ENCODE measurements at places on chromosomes 4 and X.

DNA sequence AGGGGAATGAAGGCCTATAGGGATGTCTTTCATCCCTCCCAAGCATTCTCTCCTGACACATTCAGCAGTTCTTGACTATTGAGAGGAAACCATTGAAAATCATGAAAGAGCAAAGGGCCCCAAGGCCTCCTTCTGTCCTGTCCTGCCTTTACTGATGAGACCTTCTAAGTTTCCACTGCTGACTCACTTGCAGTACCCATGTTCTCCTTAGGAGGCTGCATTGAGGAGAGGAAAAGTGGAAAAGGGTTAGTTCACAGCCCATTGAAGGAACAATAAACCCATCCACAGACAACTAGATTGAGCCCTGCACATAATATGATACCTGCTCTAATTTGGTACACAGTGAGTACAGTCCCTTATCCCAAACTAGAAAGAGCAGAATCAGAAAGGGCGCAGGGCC, 115.1 kb upstream of the PNPLA4 start:
- no peak for DNase-seq

GRCh38 chr4:37014584-37014983, 230.0 kb upstream of the NWD2 start:
- no peak for DNase-seq

GRCh38 chr4:2940267-2941137, 22.7 kb downstream of the NOP14 start:
- DNase-seq = no peak

GRCh38 chr4:99998062-99998867, 48.2 kb upstream of the H2AZ1 start:
- DNase-seq = no peak

DNA sequence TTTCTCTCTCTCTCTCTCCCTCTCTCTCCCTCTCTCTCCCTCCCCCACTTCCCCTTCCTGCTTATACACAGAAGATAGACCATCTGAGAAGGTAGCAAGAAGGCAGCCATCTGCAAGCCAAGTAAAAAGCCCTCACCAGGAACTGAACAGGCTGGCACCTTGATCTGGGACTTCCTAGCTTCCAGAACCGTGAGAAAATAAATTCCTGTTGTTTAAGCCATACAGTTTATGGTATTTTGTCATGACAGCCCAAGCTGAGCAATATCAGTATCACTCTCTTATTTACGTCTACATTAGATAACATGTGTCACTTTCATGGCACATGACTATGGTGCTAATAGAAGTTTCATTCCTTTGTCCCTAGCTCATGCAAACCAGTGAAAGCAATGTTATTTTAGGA, 581.1 kb downstream of the INPP4B start:
- DNase-seq = no peak

- DNase-seq = no peak
Observed at GRCh38 chrX:140822184-140822583, 112.6 kb downstream of the LINC00632 start.

DNA sequence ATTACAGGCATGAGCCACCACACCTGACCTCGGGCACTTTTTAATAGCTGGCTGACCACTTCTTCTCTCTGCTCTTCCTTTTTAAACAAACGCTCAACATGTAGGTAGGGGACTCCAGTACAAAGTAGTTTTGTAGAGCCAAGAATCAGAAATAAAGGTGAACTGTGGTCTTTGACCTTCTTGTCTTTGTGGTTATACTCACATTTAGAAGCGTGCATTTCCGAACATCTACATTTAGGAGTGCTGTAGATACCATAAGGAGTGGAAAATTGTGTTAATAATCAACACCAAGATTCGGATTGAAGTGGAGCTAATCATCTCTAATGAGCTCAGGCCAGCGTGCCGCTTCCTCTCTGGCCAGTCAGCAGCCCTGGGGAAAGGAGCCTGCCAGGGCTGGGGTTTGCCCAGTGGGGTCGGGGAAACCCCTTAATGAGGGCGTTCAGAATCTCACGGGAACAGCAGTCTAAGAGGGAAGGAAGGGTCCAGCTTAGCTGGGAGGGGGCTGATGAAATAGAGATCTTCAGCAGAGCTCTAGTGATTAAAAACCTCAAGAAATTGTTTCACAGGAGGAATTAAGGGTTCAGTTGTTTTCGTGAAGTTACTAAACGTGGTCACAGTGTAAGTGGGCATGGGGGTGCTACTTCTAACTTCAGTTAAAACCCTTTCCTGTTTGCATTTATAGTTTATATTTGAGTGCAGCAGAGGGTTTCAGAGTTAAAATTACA, 81.2 kb downstream of the GAB1 start:
- DNase-seq = no peak

DNA sequence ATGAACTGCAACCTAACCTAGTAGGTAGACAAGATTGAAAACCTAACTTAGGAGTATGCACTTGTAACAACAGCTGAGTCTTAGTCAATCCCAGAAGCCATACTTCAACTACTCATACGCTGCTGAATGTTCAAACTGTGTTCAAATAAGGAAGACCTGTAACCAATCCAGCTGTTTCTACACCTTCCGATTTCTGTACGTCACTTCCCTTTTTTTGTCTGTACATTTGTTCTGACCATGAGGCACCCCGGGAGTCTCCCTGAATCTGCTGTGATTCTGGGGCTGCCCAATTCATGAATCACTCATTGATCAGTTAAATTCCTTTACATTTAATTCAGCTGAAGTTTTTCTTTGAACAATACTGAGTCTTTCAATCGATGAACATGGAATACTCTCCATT, 89.5 kb downstream of the BMP3 start:
- no peak for DNase-seq

GRCh38 chr4:22356987-22357596, 158.8 kb downstream of the ADGRA3 start:
- no peak for DNase-seq

GRCh38 chr4:75514949-75515612, 808 bp downstream of the THAP6 start:
- no peak for DNase-seq

GRCh38 chr4:27714073-27714472, 853.4 kb downstream of the STIM2 start:
- DNase-seq = no peak

- DNase-seq = no peak
Observed at GRCh38 chr4:66653937-66654336, 891.4 kb downstream of the CENPC start.

DNA sequence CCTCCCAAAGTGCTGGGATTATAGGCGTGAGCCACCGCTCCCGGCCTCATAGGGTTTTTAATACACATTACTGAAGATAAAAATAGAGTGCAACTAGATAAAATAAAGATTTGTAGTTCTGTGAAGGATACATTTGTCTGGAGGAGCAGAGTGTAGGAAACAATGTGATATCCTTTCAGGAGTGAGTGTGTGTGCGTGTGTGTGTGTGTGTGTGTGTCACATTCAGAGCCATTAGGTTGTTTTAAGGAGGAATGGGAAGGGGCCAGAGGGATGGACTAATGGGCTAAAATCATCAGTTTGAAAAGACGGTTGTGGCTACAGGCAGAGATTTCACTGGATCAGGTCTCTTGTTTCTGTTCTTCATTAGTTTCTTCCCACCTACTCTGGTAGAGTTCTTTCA, 40.0 kb downstream of the RBPJ start:
- DNase-seq = no peak

DNA sequence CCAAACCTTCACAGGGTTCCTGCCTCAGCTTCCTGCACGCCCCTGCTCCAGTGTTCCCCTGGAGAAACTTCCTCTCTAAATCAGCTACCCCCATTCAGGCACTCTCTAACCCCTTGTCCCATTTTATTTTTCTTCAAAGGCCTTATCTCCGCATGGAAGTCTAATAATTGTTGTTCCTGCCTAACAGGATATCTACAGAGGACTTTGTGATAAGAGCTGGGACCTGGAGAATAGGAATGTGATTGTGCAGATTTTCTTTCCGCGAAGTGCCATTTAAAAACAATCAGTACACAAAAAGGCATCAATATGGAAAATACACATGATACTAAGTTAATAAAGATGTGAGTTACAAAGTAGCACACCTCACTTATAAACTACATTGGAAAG, 32.6 kb downstream of the LDB2 start:
- no peak for DNase-seq

DNA sequence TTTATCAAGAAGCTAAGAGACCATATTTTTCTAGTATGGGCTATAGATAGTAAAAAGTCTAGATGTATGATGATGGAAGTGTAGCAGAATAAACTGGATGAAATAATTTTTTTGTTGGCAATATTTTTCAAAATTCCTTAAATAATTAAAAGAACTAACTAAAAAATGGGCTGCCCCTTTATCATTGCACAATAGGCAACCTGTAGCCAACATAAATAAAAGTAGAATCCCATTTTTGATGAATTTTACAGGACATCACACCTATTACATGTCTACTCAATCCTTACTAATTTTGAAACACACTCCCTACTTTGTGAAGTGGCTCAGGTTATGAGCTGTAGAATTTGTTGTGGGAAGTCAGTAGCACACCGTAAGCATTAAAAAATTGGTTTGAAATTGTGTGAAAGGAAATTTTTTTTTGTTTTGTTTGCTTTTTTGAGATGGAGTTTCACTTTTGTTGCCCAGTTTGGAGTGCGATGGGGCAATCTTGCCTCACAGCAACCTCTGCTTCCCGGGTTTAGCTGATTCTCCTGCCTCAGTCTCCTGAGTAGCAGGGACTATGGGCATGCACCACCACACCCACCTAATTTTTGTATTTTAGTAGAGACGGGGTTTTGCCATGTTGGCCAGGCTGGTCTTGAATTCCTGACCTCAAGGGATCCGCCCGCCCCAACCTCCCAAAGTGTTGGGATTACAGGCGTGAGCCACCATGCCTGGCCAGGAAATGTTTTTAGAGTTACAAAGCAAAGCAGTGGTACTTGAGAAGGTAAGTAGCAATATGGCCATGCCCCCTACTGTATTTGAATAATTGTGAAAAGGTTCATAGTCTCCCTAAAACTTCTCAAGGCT, 8.9 kb upstream of the RUFY3 start:
- no peak for DNase-seq

DNA sequence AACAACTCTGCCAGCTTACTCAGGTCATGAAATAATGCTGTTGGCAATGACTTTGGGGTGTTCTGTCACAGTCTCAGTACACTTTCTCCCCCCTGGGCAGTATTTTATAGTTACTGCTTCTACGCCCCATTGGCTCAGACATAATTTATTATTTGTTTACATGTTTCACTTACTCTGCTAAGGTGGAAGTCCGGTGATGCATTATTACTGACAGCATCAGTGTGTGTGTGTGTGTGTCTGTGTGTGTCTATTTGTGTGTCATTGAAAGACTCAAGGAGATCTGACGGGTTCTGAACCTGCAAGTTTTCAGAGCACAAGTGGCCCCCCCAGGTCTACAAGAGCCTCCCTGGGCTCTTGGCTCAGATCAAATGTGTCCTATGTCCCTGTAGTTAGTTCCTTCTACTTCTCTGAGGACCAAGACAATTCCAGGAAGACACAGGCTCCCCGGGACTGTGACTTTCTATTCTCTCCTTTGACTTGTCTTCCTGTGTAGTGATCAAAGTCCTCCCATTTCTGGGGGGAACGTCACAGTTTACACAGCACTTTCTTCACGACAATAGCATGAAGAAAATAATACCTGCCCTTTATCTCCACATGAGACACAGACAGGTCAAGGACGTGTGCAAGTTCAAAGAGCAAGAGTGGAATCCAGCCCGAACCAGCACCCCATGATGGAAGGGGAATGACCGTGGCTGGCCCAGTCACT, 283.7 kb upstream of the GATB start:
- DNase-seq = no peak

GRCh38 chr4:160180211-160180610, 1077.3 kb downstream of the RAPGEF2 start:
- no peak for DNase-seq

DNA sequence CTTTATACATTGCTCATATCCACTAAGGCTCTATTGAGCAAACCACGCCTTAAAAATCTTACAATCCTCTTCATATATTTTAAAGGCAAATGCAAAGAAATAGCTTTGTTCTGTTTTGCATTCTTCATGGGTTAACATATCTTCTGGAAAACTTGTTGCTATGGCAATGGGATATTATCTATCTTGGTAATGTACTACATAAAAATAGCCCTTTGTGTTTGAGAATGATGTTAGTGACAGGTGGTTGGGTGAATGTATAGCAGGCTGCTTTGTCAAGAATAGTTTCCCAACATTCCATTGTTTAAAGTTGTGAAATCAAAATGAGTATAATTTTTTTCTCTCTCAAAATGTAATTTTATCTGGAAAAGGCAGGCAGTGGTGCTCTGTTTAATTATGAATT, 16.8 kb downstream of the REPS2 start:
- no peak for DNase-seq

DNA sequence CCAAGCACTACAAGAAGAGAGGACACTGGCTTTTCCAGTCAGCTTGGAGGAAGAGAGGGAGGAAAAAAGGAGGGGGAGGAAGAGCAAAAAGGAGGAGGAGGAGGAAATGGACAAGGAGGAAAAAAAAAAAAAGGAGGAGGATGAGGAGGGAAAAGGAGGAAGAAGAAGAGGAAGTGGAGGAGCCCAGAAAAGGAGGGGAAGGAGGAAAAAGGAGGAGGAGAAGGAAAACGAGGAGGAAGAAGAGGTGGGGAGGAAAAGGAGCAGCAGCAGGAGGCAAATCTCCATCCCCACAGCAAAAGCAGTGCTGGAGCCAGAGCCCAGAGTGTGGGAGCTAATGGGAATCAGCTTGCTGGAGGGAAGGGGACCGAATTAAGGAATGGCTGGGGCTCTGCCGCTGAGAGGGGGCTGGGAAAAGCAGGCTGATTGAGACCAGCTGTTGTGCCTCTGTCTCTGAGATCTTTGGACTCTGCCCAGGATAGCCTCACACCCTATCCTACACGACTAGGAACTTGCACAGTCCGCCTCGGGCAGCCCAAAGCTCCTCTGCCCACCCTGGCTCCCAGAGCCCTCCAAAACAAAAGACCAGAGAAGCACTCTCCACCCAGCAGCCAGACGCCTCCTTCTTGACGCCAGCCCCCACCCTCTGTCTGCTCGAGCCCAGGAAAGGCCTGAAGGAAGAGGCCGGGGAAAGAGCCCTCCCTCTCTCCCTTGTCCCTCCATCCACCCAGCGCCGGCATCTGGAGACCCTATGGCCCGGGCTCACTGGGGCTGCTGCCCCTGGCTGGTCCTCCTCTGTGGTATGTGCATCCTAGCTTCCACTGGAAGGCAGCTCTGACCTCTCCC, at the start of gene XPNPEP2:
Gene XPNPEP2 (plus strand): TSS at position 514 of the 843 bp plus-strand sequence. CDS start 235 bp downstream, at position 749.
- no peak for DNase-seq

- DNase-seq = peak; percentile 43
Observed at GRCh38 chr4:94758141-94758699, 465 bp downstream of the BMPR1B start.

DNA sequence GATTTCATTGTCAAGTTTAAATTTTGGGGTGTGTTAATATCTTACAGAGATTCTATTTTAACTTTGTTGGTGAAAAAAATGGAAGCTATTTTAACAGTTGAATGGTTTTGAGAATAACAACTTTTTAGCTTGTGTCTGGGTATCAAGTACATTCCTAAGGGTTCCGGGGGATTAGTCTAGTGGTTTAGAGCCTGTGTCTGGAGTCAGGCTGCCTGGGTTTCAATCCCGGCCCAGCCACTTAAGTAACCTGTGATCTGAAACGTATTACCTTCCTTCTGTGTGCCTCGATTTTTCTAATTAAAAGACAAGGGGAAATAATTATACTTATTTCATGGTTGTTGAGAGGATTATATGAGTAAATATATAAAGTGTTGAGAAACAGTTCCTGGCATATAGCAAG, 288.6 kb upstream of the NR3C2 start:
- no peak for DNase-seq

GRCh38 chr4:8701126-8702019, 108.8 kb downstream of the CPZ start:
- DNase-seq = no peak

GRCh38 chrX:13688958-13689740, at the start of gene RAB9A:
Gene RAB9A, plus strand, starts transcription at chrX:13689128. Its CDS starts 19,619 bp downstream, at chrX:13708747.
- peak; percentile 73 for DNase-seq

GRCh38 chrX:110341189-110342035, 17.2 kb upstream of the RTL9 start:
- DNase-seq = no peak
